AG09309 (cell line): ENCODE measurements at places on chromosomes 6 and 20.

DNA sequence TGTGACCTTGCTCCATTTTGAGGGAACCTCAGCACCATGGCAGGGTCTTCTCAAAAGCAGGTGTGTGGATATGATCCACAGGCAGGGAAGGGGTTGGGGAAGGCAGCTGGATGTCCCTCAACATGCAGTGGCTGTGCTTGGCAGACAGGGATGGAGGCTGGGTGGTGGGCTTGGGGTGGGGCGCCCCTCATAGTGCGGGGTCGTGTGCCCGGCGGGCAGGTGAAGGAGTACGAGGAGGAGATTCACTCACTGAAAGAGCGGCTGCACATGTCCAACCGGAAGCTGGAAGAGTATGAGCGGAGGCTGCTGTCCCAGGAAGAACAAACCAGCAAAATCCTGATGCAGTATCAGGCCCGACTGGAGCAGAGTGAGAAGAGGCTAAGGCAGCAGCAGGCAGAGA, 8.0 kb upstream of the ZBTB9 start:
- DNase-seq, result no peak

DNA sequence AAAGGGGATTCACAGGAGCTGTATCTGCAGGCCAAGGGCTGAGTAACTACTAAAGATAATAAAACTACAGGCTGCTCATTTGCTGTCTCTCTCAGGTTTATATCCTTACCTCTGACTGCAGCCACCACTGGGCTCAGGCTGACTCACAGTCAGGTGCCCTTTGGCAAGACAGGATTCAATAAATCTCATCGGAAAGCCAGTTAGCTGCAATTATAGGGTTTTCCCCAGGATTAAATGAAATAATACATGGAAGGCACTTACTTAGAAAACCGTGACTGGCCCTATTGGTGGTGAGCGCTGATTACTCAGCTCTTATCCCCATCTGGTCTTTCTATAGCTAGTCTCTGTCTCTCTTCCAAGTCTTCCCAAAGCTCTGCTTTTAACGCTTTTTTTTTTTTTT, 26.4 kb downstream of the RMND1 start:
- DNase-seq, result no peak

DNA sequence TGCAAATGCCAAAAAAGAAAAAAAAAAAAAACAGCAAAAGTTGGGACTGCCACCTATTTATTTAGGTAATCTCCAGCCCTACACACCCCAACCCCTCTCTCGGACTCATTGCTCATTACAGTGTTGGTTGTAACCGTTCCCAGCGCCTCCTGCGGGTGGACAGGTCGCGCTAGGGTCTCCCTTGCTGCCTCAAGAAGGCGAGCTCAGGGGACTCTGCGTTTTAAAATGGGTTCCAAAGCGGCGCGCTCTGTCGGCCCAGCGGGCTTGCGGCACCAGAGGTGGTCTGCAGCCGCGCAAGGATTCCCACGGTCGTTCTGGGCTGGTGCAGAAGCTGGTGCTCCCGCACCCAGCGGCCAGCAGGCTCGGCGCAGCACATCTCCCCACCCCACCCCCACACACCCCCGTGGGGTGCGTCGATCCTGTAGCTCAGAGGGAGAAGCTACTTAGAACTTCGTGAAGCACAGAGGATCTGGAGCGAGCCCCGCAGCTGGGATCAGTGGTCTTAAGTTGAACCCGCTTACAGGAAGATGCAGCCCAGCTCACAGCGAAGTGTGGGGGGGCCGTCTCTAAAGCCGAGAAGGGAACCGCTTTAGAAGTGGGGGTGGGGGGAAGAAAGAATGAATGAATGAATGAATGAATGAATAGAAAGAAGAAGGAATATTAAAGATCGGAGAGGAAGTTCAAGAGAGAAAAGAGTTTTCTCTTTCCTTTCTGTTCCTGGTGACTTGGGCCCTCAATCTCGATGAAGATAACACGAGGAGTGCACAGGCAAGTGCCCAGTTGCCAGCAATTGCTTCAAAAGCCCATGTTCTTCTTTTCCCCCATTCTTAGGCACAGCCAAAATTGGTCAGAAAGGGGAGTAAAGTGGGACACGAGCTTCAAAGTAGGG, 780 bp downstream of the TFAP2A start:
- no peak for DNase-seq

DNA sequence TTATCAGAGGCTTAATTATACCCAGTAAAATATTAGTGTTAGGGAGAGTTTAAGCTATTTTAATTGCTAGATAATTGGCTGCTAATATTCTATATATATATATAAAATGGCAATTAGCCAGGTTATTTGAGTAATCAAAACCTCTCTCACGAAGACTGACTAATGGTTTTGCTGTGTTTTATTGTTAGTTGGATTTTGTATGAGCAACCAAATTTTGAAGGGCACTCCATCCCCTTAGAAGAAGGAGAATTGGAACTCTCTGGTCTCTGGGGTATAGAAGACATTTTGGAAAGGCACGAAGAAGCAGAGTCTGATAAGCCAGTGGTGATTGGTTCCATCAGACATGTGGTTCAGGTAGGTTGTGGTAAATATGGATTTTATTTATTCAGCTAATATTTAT, 102.2 kb downstream of the RTN4IP1 start:
- DNase-seq, result no peak

DNA sequence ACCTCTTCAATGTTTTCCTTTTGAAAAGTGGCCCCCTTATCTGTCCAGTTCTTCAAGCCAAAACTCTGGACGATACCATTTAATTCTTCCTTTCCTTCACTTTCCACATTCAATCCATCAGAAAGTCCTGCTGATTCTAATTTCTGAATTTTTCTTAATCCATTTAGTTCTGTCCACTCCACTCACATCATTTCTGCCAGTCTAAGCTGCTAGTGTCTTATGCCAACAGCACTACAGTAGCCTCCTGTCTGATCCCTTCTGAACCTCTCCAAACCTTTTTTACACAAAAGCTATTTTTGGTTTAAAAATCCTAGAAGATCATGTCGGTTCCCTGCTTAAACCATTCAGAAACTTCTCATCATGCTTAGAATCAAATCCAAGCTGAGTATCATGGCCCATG, 24.5 kb upstream of the SNAP25 start:
- DNase-seq, result no peak

- no peak for DNase-seq
Measured at GRCh38 chr6:74320715-74321114, 624.7 kb downstream of the CD109 start.

- DNase-seq, result no peak
Measured at GRCh38 chr20:57679113-57679512, 30.7 kb downstream of the PMEPA1 start.
